Anterior cingulate cortex (tissue), 58 donors: ENCODE measurements at places on chromosomes 16 and 17.

DNA sequence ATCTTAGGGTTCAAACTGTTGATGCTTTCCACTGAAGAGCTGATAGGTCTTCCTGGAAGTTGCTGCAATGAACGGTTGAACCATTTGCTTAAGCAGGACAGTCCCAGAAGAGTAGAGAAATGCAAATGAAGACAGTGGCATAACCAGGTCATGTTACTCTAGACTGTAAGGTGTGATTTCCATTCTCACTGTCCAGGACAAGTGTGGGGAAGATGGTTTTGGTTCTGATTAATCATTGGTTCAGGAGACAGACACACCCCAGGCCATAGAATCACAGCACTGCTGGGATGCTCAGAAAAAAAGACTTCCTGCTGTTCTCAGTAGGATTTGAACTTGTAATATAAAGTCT, 34.8 kb upstream of the XYLT2 start:
- no peak for DNase-seq

- no peak for DNase-seq
Observed at GRCh38 chr17:43217614-43218087, 6.0 kb downstream of the TMEM106A start.

DNA sequence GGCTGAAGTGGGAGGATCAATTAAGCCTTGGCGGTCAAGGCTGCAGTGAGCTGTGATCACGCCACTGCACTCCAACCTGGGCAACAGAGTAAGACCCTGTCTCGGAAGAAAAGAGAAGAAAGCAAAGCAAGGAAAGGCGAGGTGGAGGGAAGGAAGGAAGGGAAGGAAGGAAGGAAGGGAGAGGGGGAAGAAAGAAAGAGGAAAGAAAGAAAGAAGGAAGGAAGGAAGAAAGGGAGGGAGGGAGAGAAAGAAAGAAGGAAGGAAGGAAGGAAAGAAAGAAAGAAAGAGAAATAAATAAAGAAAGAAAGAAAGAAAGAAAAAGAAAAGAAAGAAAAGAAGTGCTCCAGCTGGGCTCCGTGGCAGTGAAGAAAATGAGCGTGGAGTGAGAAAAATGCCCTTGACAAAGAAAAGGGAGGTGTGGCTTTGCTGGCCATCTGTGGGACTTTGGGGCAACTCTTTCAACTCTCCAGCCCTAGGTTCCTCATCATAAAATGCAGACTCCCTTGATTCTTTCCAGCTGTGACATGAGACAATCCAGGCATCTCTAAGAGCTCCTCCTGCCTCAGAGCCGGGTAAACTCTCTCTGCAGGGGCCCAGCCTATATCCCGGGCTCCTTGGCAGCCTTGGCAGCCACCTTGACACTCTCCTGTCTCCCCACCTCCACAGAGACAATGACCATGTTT, 2.4 kb downstream of the GSDMA start:
- no peak for DNase-seq

DNA sequence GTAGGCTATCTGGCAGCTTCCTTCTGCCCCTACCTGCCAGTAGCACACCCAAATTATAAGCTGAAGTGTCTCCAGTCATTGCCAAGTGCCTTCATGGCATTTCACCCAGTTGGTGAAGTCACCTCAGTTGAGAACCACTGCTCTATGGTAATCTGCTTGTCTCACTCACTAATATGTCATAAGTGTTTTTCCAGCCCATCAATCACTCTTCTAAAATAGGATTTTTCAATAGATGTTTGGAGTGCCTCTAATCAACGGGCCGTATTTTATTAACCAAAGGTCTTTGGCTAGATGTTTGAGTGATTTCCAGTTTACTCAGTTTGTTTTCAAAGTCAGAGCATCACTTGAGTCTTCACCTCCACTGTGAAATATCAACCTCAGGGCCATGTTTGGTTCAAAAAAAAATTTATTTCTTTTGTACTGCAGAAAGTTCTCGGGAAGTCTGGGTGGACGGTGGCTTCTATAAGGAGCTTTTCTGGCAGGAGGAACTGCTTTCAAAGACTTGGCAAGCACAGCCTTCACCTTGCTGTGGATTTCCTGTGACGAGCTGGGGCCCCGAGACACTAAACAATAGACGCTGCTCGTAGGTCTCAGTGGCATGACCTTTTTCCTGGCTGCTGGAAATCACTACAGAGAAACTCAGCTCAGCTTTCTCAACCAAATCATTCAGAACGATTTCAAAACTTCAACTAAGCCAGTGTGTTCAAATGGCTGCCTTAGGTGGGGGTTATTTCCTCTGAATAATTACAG, 95.2 kb upstream of the FOXF1 start:
- no peak for DNase-seq

DNA sequence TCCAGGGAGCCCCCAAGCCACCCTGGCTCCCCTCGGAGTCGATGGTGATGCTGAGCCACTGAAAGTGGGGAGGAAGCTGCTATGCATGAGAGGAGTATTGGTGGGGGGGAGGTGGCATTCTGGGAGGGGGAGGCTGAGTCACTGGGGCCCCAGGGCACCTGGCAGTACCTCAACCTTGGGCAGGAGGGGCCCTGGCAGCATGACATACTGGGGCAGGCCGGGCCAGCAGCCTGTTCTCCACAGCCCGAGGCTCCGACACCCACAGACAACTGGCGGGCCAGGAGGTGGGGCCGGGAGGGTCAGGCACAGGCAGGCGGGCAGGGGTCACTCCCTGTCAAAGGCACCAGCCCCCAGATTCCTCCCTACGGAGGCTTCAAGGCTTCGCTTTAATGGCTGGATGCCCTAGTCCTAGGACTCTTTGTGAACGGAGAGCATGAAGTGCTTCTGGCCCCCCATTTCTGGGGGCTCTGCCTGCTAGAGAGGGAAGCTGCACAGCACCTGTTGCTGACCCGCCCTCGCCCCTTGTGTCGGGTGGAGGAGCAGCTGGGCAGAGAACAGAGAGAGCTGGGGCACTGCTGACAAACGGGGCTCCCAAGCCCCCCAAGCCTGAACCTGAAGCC, 928 bp downstream of the CASKIN2 start:
- DNase-seq: no peak

DNA sequence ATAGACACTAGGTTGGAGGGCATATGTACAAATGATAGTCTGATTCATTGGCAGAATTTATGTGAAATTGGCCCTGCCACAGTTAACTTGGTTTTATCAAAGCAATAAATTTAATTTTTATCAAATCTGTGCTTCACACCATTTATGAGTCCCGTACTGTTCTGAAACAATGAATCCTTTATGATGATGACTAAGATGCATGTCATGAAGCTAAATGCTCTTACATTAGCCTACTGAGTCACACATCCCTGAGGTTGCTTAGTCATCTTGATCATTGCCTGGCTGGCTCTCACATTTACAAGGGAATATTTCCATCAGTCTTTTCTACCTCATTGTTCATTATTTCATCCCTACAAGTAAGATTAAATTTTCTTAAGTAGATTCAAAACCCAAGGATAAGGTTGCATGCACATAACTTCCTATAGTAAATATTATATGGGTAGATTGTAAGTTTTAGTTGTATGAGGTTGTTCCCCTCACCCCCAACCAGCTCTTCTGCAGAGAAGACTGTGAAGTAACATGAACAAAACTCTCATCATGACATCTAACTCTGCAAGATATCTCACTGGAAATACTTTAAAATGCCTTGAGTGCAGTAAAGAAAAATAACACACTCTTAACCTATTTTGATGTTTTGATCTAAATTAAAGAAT, 170.7 kb downstream of the CYB561 start:
- DNase-seq: no peak

GRCh38 chr17:66337866-66338485, 35.6 kb downstream of the PRKCA start:
- no peak for DNase-seq

DNA sequence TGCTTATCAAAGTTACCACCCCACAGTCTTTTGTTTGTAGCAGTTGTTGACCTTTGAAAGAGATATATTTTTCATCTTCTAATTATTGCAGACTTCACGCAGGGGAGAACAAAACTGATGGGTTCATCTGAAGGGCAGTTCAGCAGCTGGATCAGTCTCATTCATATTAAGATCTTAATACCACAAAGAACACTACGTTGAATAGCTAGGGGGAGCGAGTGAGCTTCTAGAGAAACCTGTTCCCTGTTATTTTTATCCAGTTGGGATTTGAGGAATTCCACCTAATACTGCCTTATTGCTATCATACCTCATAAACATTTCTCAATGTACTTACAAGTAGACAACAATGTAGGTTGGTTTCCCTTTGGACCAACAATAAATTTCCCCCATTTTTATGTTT, 306.1 kb upstream of the KIF2B start:
- no peak for DNase-seq

- no peak for DNase-seq
Observed at GRCh38 chr17:67867591-67867990, 42.3 kb downstream of the BPTF start.

- DNase-seq: no peak
Observed at GRCh38 chr16:87080571-87081167, 236.5 kb downstream of the C16orf95 start.

- DNase-seq: no peak
Observed at GRCh38 chr17:62964506-62964905, 1.5 kb upstream of the TANC2 start.

- no peak for DNase-seq
Observed at GRCh38 chr17:22492331-22492730, 800.0 kb downstream of the KCNJ18 start.

DNA sequence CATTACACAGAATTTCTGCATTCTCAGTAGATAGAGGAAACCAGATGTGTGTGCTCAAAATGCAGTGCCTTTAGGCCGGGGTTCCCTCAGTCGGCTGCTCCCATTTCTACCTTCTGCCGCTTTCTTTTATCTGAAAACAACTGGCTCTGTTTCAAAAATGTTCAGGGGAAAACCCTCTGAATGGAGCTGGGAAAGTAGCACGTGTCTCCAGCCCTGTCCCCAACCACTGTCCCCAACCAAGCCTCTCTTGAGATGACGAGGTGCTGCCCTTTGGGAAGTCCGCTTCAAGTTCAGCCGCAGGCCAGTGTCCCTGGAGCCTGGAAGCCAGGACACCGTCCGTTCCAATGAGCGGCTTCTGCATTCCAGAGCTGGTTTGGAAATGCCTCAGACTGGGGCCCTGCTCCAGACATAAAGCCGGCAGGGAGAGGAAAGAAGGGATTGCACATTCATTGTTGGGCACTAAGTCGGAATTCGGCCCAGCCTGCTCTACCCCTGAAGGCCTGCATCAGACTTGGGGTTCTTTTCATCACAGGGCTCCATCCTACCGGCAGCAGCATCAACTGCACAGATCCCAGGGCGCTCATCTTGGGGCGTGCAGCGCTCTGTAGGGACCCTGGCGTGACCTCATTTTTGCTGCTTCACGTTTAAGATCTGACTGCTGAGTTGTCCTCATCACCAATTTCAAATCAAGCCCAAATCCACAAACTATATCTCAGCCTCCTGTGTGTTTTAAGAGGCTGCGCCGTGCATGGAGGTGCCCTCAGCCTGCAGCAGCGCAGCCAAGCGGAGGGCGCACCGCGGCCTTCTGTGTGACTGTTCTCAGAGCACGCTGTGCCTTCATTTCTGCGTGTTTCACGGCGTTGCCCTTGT, 111.3 kb downstream of the BANP start:
- DNase-seq: no peak

DNA sequence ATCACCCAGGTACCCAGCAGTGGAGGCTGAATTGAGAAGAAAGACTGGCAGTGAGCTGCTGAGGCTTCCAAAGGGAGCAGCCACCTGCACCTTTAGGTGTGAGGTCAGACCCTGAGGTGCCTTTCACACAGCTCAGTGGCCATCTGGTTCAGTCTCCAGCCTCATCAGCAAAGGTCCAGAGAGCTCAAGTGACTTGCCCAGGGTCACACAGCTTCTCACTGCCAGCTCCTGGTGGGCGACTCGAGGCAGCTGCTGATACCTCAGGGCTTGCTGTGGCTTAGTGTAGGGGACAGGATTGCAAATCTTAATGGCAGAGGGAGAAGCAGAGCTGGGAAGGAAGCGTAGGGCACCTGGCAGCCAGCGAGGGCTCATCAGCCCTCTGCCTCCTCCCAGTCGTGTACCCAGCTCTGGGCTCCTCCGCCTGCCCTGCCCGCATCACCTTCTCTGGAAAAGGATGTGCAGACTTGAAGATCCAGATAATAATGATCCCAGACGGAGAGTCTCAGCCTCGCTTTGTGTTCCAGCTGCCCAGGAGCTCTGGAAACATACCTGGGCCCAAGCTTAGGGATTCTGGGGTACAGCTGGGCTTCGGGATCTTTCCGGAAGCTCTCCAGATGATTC, 165.3 kb upstream of the GSE1 start:
- DNase-seq: no peak

GRCh38 chr16:79089735-79090284, 510.7 kb downstream of the MAF start:
- no peak for DNase-seq

GRCh38 chr17:51827140-51827539, 331.4 kb downstream of the CA10 start:
- DNase-seq: no peak

- DNase-seq: no peak
Observed at GRCh38 chr17:60248618-60249289, 99.0 kb downstream of the CA4 start.

GRCh38 chr16:56282451-56282850, 91.2 kb downstream of the GNAO1 start:
- no peak for DNase-seq

GRCh38 chr17:31318298-31318801, 3.1 kb downstream of the EVI2A start:
- peak; percentile 75 for DNase-seq

- DNase-seq: no peak
Observed at GRCh38 chr17:59260722-59261121, 40.4 kb downstream of the GDPD1 start.

- no peak for DNase-seq
Observed at GRCh38 chr17:32189343-32189742, 47.0 kb downstream of the RHOT1 start.

DNA sequence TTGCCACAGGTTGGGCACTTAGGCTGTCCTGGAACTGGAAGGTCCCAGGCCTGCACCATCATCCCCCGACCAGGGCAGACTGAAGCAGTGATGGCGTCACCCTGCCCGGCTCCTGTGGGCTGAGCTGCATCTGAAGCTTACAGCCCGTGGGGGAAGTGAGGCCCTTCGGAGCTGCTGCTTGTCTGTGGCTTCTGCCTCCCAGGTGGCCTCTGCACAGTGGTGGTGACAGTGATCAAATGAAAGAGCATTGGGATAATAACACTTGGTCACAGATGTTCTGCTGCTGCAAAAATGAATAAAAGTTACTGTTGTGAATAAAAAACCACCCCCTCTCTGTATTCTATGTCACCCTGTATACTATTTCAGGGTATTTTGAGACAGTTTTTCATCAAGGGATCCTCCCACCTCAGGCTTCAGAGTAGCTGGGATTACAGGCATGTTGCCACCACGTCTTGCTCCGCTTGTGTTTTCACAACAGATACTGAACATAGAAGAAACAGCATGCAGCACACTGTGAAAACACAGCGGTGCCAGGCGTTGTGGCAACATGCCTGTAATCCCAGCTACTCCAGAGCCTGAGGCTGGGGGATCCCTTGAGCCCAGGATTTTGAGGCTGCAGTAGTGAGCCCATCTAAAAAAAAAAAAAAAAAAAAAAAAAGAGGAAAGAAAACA, 165.0 kb downstream of the LGALS9B start:
- no peak for DNase-seq

DNA sequence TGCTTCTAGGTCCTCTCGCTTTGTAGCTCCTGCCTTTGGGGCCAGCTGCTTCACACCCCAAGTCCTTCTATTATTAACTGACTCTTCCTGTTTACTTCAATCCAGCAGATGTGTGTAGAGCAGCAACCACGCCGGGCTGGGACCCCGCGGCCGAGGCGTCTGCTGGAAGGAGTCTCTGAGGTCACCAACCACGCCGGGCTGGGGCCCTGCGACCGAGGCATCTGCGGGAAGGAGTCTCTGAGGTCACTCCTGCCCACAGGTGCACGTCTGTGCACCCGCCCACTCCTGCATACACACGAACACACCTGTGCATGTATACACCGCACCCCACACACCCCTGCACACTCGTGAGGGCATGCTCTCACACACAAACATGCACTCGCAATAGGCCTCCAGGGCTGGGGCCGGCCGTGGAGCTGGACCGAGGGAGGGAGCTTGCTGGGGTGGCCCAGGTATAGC, 7.8 kb upstream of the TEX19 start:
- DNase-seq: no peak
